ENCODE measurements at places on chromosomes 7 and 10.

GRCh38 chr7:138519061-138519798, 59.2 kb downstream of the TRIM24 start:
- peaks cover 76% of the 10 kb centered on the region for H3K36me3 ChIP-seq
- H3K4me3 ChIP-seq: no peak overlapping the region
- no peaks in the 10 kb centered on the region for H3K4me1 ChIP-seq

GRCh38 chr10:116740971-116741370, 1.4 kb downstream of the HSPA12A start:
- peaks cover 56% of the 10 kb centered on the region for H3K27me3 ChIP-seq
- no peaks in the 10 kb centered on the region for H3K36me3 ChIP-seq
- no peak for DNase-seq
- H3K4me1 ChIP-seq: peaks cover 2% of the 10 kb centered on the region

DNA sequence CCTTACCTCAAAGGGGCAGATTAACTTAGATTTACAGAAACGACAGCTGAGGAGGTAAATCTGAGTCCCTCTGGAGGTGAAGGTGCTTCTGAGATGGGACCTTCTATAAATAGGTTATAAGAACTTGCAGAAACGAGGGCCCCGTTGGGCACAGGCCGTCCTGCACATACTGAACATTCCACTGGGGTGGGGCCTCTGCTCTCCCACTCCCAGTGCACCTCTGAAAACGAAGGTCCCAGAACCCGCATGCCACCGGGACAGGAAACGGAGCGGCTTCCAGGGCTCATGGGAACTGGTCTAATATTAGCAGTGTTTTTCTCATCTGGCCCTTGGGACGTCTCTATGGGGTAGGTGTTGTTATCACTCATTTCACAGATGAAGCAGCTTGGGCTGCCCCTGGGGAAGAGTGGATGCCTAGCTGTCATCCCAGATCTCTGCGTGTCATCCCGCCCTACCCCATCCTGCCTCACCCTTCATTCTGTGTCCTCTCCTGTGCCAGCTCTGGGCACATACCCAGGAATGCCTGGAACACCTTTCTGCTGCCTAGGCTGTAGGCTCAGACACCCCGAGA, 19.6 kb downstream of the C10orf62 start:
- H3K27ac ChIP-seq: no peak overlapping the region
- H3K4me1 ChIP-seq: no peaks in the 10 kb centered on the region
- H3K36me3 ChIP-seq: no peaks in the 10 kb centered on the region
- H3K4me3 ChIP-seq: no peak overlapping the region

- H3K4me3 ChIP-seq: no peak overlapping the region
- no peaks in the 10 kb centered on the region for H3K4me1 ChIP-seq
- no peak overlapping the region for H3K27ac ChIP-seq
- H3K27me3 ChIP-seq: no peaks in the 10 kb centered on the region
These were observed 108.3 kb downstream of the SLC25A40 start for GRCh38 chr7:87767827-87768226.

GRCh38 chr7:75704928-75705327, 33.8 kb downstream of the HIP1 start:
- H3K27ac ChIP-seq: no peak overlapping the region
- peaks cover 3% of the 10 kb centered on the region for H3K27me3 ChIP-seq
- DNase-seq: no peak
- H3K4me1 ChIP-seq: no peaks in the 10 kb centered on the region

Measured in T-helper 2 cell treated with Interferon-gamma antibody and Interleukin-4, amounts not matched to agents 5 μg/mL and 100 μg/mL, for 36 hours (primary cell).